Cortex of kidney (tissue), 1 donor: ENCODE measurements at places on chromosomes 6 and 20.

DNA sequence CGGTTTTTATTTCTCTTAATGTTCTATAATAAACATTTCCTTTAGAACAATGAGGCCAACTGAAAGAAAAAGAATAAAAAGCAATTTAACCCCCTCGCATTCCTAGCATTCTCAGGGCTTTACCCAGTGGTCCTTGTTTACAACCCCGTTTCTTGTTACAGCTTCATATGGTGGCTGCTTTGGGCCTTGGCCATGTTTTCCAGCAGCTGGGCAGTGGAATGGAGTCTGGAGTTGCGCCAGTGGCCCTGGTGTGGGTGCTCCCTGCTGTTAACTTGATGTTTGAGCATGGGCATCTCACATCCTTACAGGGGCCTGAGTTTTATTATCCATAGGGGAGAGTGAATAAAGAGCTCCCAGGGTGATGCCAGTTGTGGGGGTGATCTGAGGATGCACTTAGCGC lies 18.8 kb downstream of the EFCAB8 start:
- no peak for DNase-seq

DNA sequence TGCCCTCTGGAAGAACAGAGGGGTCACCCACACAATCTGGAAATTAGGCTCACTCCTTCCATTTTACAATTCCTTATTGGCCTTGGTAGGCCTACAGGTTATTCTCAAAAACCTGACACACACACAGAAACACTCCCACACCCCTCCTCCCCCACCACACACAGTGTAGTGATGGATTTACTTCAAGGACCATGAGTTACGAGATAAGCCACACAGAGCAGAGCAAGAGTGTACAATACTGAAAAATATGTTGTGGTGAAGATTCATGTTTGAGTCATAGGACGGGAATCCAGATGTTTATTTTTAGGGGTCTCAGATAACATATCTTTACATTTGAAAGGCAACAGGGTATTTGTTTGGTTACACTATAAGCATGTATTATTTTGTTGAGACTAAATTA lies 291.9 kb downstream of the PLCB1 start:
- DNase-seq: no peak

GRCh38 chr6:166757232-166758135 lies 130.4 kb upstream of the RPS6KA2 start:
- DNase-seq: no peak

- DNase-seq: no peak
Observed at GRCh38 chr6:41548841-41549642, 2.9 kb downstream of the FOXP4 start.

GRCh38 chr6:20692023-20692422 lies 157.8 kb downstream of the CDKAL1 start:
- no peak for DNase-seq

DNA sequence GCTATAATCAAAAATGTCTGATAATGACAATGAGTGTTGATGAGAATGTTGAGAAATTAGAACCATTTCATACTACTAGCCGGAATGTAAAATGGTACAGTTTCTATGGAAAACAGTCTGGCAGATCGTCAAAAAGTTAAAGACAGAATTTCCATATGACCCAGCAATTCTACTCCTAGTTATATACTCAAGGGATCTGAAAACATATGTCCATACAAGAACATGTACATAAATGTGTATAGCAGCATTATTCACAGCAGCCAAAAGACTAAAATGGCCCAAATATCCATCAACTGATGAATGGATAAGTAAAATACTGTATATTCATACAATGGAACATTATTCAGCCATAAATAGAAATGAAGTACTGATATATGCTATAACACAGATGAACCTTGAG lies 236.2 kb downstream of the BTBD9 start:
- no peak for DNase-seq

DNA sequence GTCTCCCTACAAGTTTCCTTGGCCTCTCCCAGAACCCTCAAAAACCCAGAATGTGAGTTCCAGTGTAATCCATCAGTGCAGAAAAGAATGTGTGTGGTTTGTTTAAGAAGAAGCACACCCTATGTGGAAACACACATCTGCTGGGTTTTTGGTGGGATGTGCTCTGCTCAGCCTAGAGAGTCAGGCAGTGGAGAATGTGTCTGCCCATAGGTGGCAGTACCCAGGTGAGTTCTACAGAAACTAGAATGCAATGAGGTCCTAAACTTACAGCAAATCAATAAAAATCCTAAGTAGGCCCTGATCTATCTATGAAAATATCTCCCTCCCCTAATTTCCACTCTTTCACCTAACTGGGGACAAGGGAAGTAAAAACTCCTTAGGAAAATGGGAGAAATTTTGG lies 437.3 kb downstream of the DHX35 start:
- DNase-seq: no peak

GRCh38 chr6:157539421-157539822 lies 158.4 kb downstream of the ZDHHC14 start:
- no peak for DNase-seq

DNA sequence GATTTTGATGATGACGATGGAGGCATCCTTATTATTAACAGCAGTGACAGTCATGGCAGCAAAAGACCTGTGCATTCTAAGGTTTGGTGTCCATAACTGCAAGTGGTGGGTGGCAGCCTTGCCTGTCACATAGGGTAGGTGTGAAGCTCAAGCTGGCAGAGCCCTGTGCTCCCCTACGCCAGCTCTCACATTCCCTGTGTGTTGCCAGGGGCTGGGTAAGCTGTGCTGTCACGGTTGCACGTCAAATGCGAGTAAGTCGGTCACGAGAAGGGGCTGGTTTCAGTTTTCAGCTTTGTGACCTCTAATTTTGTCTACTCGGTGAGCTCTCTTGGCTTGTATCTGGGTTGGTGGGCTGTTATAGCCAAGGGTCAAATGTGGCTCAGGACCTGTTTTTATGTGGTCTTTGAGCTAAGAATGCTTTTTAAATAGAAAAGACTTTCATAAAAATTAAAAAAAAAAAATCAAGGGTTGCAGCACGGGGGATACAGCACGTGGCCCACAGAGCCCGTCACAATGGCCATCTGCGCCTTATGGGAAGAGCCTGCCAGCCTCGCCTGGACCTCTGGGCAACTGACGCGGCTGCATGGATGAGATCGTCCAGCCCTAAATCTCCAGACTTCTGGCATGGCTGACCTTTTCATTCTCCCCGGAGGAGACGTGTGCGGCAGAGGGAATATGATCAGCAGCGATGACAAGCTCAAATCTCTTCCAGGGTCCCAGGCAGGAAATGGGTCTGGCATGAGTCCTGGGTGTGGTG lies 148.5 kb downstream of the PHACTR3 start:
- DNase-seq: no peak

DNA sequence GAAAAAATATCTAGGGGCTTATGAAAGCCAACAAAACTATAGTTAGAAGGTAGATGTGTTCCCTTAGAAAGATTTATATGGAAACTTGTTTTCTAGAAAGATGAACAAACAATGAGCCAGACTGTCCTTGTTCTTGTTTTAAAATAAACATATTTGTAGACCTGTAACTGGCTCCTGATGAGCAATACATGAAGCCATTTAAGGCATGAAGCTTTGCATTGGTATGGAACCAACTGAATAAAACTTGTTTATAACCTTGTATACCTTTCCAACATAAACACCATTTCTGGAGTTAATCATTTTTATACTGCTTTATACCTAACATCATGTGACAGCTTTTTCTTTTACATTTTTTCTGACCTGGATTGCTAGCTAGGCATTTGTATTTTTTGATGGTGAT lies 247.8 kb downstream of the PRL start:
- DNase-seq: no peak

- DNase-seq: no peak
Observed at GRCh38 chr6:116405138-116405537, 34.4 kb downstream of the DSE start.

- DNase-seq: no peak
Observed at GRCh38 chr20:22312744-22313346, 271.5 kb downstream of the FOXA2 start.

DNA sequence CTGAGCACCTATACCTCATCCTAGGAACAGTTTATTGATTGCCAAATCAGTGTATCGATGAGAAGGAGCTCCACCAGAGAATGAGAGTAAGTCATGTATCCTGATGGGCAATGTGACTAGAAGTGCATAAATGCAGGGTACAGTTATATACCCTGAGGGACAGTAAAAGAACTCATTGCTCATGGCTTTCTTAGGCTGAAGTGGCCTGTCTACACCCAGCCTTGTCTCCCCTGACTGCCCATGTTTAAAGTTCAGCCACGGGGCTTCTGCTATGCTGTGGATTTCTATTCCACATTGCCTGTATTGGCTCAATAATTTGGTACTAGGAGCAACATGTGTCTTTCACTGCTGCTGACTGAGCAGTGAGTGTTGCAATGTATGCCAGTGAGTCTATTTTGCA lies 400.4 kb upstream of the IMPG1 start:
- no peak for DNase-seq
